Thymus (tissue), 14 donors: ENCODE measurements at places on chromosomes 13 and 19. TPM values are rescaled to one million over a fixed set of nuclear protein-coding genes. Genes with fewer than 3 reads are reported as not detected.

ATP13A1 gene
- polyA plus RNA-seq = 59.1 TPM

MYPOP gene
- 9.1 TPM for polyA plus RNA-seq

CAMSAP3 gene
- polyA plus RNA-seq = 2.5 TPM

TEX101 gene
- polyA plus RNA-seq = 0.18 TPM

GATAD2A gene
- polyA plus RNA-seq = 20.9 TPM

COQ8B gene
- 40.1 TPM for polyA plus RNA-seq

CLEC11A gene
- polyA plus RNA-seq = 10.5 TPM

EPS8L1 gene
- 26.6 TPM for polyA plus RNA-seq

UBL3 gene
- 31.2 TPM for polyA plus RNA-seq

CGB8 gene
- polyA plus RNA-seq = 0.27 TPM

ISYNA1 gene
- polyA plus RNA-seq = 66.1 TPM

FXYD5 gene
- 136 TPM for polyA plus RNA-seq

TLE6 gene
- polyA plus RNA-seq = 4.9 TPM

CGB3 gene
- 0.37 TPM for polyA plus RNA-seq

HIPK4 gene
- polyA plus RNA-seq = 0.07 TPM

OXGR1 gene
- polyA plus RNA-seq = 0.23 TPM

NDFIP2 gene
- polyA plus RNA-seq = 23.3 TPM

MBD3L2 gene
- polyA plus RNA-seq = 0.78 TPM

CATSPERD gene
- polyA plus RNA-seq = 0.05 TPM

OR7A5 gene
- 0.16 TPM for polyA plus RNA-seq

KLK12 gene
- polyA plus RNA-seq = 3.0 TPM

ZMYM5 gene
- 18.4 TPM for polyA plus RNA-seq

DMPK gene
- 59.4 TPM for polyA plus RNA-seq

CEACAM3 gene
- polyA plus RNA-seq = 1.5 TPM

MAST1 gene
- 0.91 TPM for polyA plus RNA-seq

N4BP2L1 gene
- 75.7 TPM for polyA plus RNA-seq

SNRPD2 gene
- polyA plus RNA-seq = 395 TPM
